ENCODE measurements at places on chromosomes 3 and 15.

- no peak for ATAC-seq
Measured at GRCh38 chr3:28586325-28586724, 237.7 kb upstream of the AZI2 start.

GRCh38 chr3:86951322-86951721 is 39.6 kb downstream of the VGLL3 start:
- no peak for ATAC-seq

GRCh38 chr15:90790057-90790456 is 72.9 kb downstream of the BLM start:
- ATAC-seq, result peak; percentile 11

- no peak for ATAC-seq
Measured at GRCh38 chr3:114333180-114333922, 39.5 kb downstream of the TIGIT start.

DNA sequence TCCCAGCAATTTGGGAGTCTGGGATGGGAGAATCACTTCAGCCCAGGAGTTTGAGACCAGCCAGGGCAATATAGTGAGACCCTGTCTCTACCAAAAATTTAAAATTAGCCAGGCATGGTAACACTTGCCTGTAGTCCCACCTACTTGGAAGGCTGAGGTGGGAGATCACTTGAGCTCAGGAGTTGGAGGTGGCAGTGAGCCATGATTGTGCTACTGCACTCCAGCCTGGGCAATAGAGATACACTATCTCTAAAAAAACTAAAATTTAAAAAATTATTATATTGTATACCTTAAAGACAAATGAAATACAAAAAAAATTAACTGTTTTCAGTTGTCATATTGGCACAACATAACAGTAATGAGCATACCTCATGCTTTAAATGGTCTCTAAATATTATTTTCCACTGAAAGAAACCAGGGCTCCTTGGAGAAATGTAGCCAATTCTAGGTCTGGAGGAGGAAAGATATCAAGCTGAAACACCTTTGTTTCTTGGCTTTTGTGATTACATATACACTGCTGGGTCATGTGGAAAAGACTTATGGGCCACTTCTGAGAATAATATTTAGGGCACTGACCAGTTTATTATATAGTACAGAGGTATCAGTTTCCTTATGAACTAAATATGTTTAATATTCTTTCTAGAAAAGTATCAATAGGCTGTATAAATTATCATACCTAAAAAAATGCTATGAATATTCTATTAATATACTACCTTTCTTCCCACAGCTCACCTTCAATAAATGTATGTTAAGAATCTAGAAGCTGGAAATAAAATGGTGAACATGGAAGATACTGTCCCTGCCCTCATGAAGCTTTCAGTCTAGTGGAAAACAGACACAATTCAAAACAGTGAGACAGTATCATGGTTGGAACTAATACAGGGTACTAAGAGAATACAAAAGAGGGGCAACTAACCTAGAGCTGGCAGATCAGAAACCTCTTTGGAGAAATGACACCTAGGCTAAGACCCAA is 119.5 kb downstream of the TMCC1 start:
- no peak for ATAC-seq

Measured in esophagus mucosa (tissue), 1 donor.